ENCODE measurements at places on chromosomes 13 and 19.

GRCh38 chr13:106534639-106535551, 567 bp downstream of the EFNB2 start:
- DNase-seq = peak; percentile 56

DNA sequence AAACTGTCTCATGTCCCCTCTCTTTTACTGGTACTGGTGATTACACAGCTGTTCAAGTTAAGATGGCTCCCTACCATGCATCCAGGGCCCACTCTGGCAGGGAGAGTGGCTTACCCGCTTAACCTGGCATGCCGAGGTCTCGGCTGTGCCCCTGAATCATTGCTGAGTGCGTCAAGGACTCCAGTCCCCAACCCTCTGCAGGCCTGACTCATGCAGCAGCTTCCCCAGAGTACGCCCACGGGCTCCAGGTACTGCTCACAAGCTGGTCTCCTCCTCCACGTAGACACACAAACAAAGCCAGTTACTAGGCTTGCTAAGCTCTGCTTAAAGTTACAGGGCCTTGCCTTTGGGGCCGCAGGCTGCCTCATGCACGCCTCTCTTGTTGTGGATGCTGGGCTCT, 447.4 kb downstream of the COG6 start:
- no peak for DNase-seq

DNA sequence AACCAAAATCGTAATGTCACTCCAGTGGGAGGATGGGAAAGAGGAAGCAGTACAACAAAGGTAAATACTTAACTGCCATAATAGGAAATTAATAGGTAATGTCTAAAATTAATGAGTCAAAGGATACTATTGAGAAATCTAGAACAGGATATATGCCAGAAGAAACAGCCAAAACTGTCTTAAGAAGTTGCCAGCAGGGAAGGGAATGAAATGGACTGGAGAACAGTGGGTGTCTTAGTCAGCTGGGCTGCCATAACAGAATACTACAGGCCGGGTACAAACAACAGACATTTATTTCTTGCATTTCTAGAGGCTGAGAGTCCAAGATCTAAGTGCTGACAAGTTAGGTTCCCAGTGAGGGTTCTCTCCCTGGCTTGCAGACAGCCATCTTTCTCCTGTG, 40.3 kb upstream of the IPO5 start:
- DNase-seq = no peak

- no peak for DNase-seq
Observed at GRCh38 chr13:113083402-113084061, 22.1 kb upstream of the F7 start.

DNA sequence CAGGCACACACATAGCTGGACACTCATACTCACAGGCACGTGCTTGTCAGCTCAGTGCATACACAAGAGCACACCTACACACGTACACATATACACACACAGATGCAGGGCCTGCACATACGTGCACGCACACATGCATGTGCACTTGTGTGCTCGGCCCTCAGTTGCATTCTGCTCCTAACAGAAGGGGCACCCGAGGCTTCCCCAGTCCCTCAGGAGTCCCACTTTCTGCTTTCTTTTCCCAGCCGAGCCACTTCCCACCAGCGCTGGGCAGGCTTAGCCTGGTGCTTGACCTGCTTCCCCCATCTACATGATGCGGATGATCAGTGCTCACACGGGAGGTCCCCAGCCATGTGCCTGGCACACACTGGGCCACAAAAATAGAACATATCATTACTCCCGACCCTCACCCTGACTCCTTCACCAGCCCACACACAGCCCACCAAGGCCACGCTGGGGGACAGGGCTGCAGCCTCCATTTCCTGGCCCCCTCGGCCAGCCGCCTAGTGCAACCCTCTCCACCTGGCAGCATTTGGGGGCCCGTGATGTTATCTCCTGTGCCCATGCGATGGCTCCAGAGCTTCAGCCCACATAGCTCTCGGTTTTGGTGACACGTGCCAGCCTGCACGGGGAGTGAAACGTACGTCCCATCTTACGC, 125.2 kb upstream of the SPACA7 start:
- DNase-seq = no peak

Measured in brain (organoid and tissue), 16 donors.